K562 (cell line): ENCODE measurements at places on chromosomes 7 and 10.

DNA sequence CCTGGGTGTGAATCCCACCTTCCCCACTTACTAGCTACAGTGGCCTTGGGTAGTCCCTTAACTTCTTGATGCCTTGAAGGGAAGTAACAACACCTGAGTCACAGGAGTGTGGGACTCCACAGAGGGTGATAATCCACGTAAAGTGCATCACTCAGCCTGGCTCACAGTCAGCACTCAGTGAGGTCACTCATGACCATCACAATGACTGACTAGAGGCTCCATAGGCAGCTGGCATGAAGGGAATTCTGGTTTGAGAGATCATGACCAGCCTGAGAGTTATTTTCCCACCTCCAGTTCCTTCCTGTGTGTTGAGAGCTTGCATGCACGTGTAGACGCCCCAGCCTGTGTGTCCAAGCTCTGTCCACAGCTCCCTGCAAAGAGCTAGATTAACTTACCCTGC lies 34.8 kb downstream of the NEUROG3 start:
- DNase-seq = no peak

DNA sequence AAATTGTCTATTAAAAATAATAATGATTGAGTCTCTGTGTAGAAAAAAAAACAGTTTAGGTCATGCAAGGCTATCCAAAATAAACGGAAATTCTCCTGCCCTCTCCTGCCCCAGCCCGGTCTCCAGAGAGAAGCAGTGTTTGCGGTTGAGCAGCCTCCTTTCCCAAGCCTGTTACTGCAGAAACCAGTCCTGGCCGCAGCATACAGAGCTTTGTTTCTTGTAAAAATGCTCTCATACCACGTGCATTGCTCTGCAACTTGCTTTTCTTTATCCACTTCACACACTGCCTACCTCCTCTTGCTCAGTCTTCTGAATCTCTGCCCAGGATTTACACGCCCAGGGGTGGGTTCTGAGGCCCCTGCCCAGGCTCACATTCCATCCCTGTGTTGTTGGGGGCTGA lies 34.4 kb upstream of the CUL1 start:
- no peak for DNase-seq

DNA sequence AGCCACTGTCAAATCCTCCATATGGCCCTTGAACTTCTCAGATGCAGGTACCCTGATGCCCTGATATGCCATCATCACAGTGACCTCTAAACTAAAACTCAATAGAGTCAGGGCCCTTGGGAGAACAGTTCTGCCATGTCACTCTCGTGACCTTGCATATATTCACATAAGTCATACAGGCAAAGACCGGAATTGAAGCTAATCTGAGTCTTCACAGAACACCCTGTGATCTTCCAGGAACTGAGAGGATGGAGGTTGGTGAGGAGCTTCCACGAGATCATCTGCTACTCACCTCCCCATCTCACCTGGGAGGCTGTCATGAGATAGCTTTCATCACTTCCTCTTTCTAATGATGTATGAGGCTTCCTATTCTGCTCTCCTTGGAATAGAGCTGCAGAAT lies 228.7 kb upstream of the CCDC6 start:
- no peak for DNase-seq

GRCh38 chr7:73520673-73521635 lies 1.1 kb downstream of the BAZ1B start:
- no peak for DNase-seq

GRCh38 chr7:43868181-43868580 lies 1.1 kb downstream of the MRPS24 start:
- no peak for DNase-seq

DNA sequence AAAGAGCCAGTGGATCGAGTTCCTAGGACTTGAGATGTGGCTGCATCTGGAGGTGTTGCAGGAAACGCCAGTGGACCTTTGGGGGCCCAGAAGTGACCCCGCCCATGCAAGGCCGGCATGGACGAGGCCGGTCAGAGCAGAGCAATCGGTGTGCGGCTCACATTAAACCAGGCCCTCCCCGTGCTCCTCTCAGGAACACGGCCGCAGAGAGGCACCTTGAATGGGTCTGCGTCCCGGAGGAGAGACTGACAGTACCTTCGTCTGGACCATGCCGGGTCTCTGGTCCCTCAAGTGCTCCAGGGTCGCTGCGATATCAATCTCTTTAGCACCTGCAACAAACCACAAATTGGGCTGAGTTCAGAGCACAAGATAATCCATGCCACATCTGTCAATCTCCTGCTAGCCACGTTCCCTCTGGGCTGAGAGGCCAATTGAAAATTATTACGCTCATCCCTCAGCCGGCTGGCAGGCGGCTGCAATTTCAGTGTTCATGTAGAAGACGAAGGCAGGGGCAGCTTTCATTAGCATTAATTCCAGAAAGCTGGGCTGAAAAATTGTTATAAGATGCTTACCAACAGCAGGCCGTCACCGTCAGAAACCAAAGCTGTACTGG lies 212.0 kb downstream of the DNAJB6 start:
- DNase-seq = no peak

DNA sequence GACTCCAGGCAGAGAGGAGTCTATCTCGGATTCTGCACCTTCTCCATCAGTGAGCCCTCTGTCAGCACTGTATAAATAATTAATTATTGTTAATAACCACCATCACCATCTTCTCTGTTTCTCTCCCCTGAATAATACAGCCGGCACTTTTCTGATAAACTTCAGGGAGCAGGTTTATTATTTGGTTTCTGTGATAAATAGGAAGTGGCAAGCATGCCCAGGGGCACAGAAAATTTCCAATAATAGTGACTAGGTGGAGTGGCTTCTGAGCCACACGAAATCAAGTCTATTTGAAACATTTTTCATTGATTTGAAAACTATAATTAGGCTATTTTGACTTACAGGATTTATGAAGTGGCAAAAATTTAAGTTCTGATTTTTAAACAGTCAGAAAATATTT lies 186.8 kb upstream of the TMEM229A start:
- no peak for DNase-seq

DNA sequence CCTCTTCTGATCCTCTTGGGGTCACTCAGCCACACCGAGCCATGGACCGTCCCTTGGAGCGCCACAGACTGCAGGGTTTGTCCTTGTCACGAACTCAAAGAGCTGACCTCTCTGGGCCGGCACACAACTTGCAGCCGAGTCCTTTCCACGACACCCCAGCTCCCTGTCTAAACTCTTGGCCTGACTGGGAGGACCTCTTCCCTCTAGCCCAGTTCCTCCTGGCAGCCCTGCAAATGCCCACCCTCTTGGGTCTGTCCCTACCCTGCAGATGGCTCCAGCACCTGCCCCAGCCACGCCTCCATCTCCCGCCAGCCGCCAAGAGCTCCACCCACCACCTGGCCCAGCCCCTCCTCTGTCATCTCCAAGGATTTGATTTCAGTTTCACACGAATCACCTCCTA lies 339.2 kb downstream of the DNAJB6 start:
- no peak for DNase-seq

- DNase-seq = no peak
These were observed 8.0 kb upstream of the ZCCHC24 start for GRCh38 chr10:79453392-79453791.

GRCh38 chr10:121873236-121873635 lies 54.6 kb downstream of the ATE1 start:
- no peak for DNase-seq

- DNase-seq = no peak
These were observed 165.8 kb downstream of the LRRC4 start for GRCh38 chr7:127865466-127865865.
